Activated T-cell treated with anti-CD3 and anti-CD28 coated beads, Interleukin-2, amount 50 U/mL, for 4 hours (primary cell): ENCODE measurements at places on chromosomes 1 and 21. TPM values are rescaled to one million over a fixed set of nuclear protein-coding genes. Genes with fewer than 3 reads are reported as not detected.

DNA sequence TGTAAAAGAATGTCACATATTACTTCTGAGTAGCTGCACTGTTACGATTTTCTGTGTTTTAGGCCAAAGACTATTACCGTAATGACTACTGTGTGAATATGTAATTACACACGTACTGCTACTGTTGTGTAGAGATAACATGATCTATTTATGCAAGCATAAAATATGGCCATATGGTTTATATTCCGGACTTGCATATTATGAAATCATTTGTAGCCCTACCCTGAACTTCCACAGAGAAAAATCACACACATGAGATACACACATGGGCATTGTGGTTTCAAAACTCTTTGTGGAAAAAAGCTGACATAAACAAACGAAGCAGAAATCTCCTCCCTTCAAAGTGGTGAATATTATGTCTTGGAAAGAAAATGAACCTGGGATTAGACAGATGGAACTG lies 373.0 kb upstream of the ADAMTS5 start:
- DNase-seq: no peak

- DNase-seq: no peak
These were observed 42.7 kb upstream of the GLIS1 start for GRCh38 chr1:53781654-53782053.

DNA sequence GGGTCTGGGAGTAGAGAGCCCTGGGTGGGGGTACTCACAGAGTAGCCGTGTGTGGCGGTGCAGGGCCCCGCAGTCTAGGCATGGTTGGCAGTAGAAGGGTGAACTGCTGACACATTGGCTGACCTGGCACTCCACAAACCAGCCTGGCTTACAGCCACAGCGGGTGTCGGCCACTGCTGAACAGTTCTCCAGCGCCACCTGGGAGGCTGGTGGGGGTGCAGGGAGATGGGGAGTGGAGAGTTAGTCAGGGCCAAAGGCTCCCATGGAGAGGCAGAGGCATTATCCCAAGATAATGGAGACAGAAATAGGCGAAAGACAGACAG lies 1.5 kb downstream of the TNFRSF25 start:
- peak; percentile 44 for DNase-seq

GRCh38 chr1:167893798-167894197 lies 20.1 kb downstream of the ADCY10 start:
- no peak for DNase-seq

- no peak for DNase-seq
These were observed 74.5 kb downstream of the ITPKB start for GRCh38 chr1:226664413-226665101.

- DNase-seq: no peak
These were observed 89.0 kb downstream of the MACF1 start for GRCh38 chr1:39293375-39294070.

GRCh38 chr1:6260961-6261614 lies at the start of gene GPR153:
TSS of gene GPR153 (minus strand) at chr1:6261098. CDS start at chr1:6254905, 6,193 bp downstream.
- peak; percentile 58 for DNase-seq

DNA sequence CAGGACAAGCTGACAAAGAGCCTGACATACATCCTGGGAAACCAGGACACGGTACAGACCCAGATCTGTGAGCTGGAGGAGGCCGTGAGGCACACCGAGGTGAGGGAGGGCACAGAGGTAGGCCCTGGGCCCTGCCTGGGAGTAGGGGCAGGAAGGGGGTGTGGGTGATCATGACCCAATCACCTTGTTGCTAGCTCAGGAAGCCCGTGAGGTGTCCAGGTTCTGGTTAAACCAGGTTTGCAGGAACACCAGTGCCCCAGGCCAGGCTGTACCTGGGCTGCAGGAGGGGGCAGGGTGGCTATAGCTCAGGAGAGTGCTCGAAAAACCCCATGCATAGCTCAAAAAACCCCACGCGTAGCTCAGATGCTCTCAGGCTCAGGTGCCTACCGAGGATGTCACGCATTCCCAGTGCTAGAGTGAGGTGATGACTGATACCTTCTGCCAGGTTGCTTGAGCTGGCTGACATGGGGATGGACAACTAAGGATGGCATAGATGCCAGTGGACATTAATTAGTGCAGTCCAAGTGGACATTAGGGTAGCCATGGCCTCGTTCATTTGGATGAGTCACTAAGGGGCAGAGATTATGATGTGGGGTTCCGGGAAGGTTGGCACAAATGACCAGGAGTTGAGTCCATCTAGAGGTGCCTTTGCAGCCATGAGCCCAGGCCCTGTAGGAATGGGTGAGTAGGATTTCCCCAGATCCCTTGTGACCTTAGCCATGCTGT lies 3.7 kb downstream of the TRIM46 start:
- DNase-seq: no peak

DNA sequence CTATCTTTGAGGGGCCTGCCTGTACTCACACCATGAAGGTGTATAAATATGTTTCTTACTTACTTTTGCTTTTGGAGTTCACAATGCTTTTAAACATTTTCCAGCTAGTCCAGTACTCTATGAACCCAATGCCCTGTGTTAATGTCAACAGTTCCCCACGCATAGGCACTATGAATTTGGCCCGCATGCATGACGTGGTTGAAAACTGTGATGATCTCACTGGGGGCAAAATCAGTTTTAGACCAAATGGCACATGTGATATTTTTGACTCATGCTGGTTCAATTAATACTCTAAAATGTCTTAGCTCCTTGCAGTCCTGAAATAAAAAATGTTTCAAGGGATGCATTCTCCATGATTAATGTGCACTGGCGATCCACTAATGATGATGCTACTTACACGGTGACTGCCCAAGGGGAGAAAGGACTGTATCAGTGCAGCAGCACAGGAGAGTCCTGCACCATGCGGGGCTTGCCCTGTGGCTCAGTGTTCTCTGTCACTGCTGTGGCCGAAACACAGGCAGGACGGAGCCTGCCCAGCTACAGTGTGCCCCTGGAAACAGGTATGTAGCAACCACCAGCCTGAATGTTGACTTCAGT lies 15.7 kb downstream of the FNDC7 start:
- DNase-seq: no peak

DNA sequence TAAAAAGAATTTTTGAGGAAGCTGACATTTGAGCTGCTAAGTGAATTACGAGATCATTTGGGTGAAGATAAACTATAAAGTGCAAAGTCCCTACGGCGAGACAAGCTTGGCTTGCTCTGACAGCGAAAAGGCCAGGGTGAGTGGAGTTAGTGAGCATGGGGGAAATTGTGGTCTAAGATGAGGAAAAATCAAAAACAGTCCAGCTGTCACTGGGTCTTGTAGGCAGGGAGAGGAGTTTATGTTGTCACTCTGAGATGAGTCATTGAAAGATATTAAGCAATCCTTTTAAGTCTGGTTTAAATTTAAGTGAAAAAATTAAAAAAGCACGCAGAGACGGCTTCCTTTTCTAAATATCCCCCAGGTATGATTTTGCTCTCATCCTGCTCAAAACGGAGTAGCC lies 601.9 kb downstream of the MRPL39 start:
- no peak for DNase-seq

DNA sequence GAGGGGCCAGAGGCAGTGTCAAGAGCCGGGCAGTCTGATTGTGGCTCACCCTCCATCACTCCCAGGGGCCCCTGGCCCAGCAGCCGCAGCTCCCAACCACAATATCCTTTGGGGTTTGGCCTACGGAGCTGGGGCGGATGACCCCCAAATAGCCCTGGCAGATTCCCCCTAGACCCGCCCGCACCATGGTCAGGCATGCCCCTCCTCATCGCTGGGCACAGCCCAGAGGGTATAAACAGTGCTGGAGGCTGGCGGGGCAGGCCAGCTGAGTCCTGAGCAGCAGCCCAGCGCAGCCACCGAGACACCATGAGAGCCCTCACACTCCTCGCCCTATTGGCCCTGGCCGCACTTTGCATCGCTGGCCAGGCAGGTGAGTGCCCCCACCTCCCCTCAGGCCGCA lies at the start of gene BGLAP:
Gene BGLAP, plus strand, starts transcription at position 259 of the 400 bp plus-strand sequence. Its CDS starts 48 bp downstream, at position 307.
- DNase-seq: no peak

DNA sequence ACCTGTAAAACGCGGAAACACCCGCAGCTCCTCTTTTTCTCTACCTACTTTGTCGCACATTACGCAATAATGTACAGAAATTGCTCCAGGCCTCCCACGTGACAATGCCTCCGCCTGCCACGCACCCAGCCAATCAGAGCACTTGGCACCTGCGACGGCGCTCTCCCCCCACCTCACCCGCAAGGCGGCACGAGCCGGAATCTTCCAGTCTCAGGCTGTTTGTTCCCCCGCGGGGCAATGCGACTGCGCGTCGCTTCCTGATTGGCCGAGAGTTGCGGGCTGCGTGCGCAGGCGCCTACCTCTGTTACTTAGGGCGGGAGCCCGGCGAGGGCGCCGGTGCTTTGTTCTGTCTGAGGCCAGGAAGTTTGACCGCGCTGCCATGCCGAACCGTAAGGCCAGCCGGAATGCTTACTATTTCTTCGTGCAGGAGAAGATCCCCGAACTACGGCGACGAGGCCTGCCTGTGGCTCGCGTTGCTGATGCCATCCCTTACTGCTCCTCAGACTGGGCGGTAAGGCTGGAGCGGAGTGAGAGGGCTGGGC lies at the start of gene MAEL:
Gene MAEL, plus strand, starts transcription at position 307 of the 542 bp plus-strand sequence. Its CDS starts 73 bp downstream, at position 380.
- no peak for DNase-seq

DNA sequence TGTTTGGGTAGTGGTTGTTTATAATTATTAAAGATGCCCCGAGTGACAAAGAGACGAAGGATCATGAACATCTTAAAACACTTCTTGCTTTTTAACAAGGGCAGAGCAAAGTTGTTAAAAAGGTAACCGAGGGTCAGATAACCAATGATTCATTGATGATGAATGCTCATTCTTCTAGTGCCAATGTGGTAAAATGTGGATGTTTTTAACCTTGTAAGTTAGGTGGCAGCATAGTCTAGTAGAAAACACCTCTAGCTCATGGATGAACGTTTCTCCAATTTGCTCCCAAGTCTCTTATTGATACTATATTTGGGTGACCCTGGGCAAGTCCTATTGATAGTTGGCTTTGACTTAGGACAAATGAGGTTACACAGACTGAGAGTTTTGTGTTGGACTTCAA lies 167.9 kb downstream of the KIF26B start:
- DNase-seq: no peak

DNA sequence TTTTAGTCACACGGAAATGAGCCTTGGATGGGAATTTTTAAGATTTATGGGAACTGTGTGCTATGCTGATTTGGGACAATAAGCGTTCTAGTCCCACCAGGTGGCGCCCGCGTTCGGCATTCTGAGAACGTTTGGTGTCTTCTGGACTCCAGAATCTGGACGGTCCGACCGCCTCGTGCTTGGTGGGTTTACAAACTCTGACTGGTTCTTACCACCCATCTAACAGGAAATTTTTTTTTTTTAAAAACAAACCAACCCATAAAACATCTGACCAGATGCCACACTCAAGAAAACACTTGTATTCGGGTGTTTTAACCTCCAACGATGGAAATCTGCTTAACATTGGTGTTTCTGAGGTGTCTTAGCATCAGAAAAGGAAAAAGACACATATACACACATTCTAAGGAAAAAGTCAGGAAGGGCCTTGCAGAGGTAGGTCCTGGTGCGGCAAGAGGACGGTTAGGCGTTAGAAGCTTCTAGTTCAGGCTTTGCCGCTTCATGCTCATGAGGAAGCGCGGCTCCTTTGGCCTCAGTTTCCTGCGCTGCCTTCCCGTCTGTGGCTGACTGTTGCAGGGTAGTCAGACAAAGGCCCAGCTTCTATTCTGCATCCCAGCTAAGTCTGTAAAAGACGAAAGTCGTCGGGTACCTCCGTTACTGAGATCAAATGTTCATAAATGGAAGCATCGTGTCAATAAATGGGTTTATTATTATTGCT lies 814 bp upstream of the DYRK3 start:
- DNase-seq: peak; percentile 71

- DNase-seq: no peak
These were observed 39.4 kb upstream of the BMP8A start for GRCh38 chr1:39452081-39452480.

DNA sequence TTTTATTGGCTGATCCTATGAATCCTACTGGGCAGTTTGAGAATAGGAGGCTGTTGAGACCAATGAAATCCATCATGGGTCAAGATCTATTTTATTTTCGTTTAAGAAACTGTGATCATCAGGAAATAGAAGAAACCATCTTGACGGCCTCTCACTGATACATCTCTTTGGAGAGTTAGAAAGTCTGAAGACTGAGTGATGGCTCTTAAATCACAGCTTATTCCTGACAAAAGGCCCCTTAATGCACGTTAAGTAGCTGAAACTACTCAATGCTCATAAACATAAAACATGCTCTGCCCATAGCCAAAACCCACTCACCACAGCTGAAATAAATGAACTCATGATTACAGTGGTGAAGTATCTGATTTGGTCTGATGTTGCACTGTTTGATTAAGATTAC lies 784.5 kb upstream of the NEGR1 start:
- no peak for DNase-seq

DNA sequence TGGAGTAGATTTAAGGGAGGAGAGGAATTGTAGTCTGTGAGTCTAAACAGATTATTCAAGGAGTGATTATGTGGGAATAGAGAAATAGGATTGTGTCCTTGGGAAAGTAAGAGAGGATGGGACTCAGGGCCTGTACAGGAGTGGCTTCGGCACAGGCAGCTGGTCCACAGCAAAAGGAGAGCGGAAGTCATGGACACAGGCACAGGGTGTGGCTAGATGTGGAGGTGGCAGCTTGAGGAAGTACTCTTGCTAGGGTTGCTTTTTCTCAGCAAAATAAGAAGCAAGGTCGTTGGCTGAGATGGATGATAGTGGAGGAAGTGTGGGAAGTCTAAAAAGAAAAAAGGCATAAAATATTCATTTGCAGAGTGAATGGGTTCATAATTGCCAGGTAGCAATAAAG lies 18.5 kb upstream of the ZNF648 start:
- DNase-seq: no peak

CLCA1 gene
- total RNA-seq: 0.08 TPM

IFI44 gene
- total RNA-seq: 7.2 TPM

SERINC2 gene
- total RNA-seq: 0.35 TPM

VANGL2 gene
- total RNA-seq: 0.08 TPM

CD247 gene
- total RNA-seq: 73.2 TPM

PADI4 gene
- total RNA-seq: 0.66 TPM
